ENCODE measurements at places on chromosomes 4 and X.

- DNase-seq: no peak
These were observed 143.4 kb downstream of the CPEB2 start for GRCh38 chr4:15145709-15146108.

- no peak for DNase-seq
These were observed 44.7 kb downstream of the PRPS1 start for GRCh38 chrX:107672955-107673378.

DNA sequence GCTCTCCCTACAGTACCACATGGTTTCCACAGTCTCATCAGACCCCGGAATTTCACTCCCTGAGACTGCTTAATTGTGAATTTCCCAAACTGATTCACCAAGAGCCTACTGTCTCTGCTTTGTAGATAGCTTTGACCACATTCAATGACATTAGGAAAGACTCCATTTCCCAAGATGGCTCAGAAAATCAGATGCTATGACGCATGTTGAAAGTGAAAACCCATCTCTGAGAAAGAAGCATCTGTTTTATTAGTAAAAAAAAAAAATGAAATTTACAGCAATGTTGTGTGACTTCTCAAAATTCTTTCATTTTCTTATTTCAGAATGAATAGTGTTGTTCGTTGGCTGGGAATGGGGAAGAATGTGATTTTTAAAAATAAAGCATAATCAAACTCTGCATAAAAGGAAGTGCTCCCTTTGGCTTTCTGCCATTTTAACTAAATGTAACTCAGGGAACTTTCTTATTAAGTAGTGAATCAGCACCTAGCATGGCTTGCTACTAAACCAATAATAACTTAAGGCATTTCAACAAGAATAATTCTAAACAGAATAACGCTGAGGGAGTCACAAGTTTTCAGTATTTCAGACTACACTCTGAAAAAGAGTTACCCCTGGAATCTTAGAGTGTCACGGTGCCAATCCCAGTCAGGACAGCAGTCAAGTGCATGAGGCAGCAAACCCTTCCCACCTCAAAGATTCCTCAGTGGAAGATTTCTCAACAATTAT is 97.4 kb upstream of the MYOZ2 start:
- DNase-seq: no peak

DNA sequence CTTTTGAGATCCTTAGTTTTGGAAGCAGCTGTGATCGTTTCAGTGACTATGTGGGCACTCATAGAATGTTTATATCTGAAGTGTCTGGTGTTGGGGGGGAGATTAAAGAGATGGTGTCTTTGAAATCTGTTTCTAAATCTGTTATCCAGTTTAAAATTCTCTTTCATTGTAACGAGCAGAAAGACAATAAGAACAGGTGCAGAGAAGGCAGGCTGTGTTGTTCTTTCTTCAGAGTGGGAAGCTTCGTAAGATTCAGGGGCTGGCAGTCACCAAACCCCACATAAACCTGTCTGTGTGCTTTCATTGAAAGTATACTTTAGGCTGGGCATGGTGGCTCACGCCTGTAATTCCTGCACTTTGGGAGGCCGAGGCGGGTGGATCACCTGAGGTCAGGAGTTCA is 16.3 kb upstream of the DHRSX start:
- no peak for DNase-seq

GRCh38 chr4:124945422-124945821 is 232.9 kb upstream of the ANKRD50 start:
- DNase-seq: no peak

DNA sequence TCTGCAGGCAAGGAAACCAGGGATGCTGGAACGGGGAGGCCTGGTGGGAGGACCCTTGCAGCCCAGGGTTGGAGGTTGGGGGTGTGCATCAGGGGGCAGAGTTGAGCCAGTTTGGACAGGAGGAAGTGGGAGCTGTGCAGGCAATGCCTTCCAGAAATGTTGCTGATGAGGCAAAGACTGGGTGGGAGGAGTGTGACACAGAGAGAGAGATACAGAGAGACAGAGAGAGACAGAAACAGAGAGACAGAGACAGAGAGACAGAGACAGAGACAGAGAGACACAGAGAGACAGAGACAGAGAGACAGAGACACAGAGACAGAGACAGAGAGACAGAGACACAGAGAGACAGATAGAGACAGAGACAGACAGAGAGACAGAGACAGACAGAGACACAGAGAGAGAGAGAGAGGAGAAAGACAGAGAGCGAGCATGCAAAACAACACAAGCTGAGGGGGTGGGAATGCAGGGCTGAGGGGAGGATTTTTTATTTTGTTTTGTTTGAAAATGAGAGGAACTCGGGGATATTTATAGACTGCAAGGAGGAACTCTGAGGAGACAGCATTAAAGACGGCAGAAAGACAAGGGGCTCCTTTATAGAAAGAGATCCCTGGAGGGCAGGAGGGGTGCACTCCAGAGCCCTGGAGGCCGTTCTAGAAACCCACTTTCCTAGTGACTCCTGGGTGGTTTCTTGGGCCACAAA is 1.9 kb upstream of the HAUS3 start:
- no peak for DNase-seq

DNA sequence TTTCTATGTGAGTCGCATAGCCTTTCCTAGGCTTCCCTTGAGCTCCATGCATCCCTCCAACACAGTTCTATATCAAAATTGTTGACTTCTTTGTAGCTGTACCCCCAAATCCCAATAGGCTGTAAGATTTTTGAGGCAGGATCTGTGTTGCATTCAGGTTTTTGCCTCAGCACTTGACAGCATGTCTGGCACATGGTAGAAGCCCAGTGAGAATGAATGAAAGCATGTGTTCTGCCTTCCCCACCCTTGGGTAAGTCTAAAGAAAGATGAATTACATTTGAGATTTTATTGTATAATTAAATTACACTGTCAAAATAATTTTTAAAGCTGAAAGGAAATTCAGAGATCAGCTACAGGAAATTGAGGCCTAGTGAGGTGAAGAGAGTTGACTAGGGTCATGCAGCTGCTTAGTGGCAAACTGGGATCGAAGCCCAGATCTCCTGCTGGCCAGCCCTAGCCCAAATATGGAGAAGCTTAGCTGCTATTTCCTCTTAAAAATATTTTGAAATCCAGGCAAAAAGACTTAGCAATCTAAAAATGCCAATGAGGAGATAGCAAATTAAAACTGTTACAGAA is 122.5 kb downstream of the SPATA18 start:
- DNase-seq: no peak

DNA sequence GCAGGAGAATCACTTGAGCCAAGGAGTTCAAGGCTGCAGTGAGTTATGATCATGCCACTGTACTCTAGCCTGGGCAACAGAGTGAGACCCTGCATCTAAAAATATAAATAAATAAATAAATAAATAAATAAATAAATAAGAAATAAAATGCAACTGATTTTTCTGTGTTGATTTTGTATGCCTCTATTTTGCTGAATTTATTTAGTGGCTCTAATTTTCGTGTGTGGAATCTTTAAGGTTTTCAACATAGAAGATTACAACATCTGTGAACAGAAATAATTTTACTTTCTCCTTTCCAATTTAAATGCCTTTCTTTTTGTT is 30.9 kb upstream of the ABCG2 start:
- no peak for DNase-seq

DNA sequence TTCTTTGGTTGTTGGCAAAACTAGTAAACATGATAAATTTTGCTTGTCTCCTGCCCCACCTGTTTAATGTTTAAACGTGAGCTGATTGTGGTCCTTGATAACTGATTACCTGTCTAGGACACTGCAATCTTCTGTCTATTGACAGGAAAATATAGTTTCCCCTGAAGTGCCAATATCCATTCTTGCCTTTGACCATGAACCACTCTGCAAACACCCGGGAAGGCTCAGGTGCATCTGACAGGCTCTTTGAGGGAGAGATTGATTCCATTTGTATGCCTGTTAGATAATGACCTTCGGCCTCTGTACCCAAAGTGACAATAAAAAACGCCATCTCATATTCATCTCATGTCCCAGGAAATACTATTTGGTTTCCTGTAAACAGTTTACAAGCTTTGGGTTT is 453.0 kb downstream of the CENPC start:
- no peak for DNase-seq

DNA sequence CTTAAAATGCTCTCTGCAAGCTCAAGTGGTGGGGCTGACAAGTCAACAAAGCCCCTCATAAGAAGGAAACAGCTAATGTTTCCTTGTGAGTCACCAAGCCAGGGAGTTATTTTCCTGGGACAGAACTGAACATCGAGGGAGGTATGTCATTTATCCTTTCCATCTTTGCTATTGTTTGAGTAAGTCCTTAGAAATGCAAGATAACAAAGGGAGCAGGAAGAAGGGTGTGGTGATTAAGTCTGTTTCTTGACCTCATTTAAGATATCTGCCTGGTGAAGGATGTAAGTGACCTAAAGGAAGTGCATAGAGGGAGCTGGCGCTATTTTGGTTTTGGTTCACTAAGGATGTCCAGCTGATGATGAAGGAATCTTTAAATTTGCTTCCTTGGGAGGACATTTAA is 39.9 kb downstream of the ATG4A start:
- DNase-seq: no peak

- DNase-seq: no peak
These were observed 8.6 kb downstream of the ATP2B3 start for GRCh38 chrX:153526042-153526441.

- no peak for DNase-seq
These were observed 148.8 kb downstream of the CPEB2 start for GRCh38 chr4:15151033-15151432.

DNA sequence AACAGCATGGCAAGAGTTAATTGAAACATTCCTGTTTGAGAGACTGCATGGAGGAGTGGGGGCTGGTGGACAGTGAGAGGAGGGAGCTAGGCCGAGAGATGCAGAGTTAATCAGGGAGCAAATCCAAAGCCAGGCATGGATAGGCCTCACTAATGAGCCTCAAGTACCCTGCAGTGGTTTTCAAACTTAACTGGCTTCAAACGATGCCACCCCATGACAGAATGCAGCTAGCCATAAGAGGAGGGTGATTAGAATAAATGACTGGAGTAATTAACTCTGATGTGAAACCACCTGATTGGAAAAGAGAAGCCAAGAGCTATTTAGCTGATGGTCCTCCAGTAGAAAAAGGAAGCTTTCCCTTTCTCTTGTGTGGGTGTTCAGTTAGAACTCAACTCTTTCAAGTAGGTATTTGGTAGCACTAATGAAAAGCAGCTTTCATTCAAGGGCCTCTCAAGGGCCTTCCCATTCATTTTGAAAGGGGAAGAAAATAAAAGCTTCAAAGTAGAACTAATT is 215.4 kb upstream of the MAB21L2 start:
- no peak for DNase-seq

DNA sequence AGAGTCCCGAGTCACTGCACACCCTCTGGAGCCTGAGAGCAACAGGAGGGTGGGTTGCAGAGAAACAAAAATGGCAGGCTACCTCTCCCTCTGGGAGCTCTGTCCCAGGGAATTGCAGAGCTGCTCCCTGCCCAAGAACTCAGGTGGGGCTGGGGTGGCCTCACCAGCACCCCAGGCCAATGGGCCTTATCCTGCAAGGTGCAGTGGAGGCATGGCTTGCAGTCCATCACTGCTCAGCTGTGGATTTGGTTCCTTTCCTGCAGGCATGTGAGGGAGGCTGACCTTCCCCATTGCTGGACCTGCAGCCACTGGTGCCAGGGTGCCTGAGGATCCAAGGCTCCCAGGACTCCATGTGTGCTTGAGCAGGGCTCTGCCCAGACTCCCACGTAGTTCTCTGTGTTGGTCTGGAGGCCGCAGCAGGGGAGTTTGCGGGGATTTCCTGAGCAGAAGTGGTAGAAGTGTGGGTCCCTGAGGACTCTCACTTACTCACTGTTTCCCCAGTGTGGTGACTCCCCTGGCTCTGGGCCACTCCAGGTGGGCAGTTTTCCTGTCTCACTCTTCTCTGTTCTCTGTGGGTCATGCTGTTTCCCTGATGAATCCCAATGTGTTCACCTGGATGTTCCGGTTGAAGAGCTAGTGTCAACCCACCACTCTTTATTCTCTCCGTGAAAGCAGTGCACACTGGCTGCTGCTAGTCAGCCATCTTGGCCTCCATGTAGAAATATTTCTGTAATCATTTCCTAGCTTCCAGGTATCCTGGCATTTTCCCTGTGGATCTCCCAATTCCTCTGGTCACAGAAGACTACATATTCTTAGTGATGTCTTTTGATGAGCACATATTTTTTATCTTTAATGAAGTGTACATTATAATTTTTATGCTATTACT is 82.3 kb downstream of the ARHGAP24 start:
- DNase-seq: no peak

GRCh38 chr4:137452799-137453198 is 79.5 kb downstream of the PCDH18 start:
- DNase-seq: no peak

- DNase-seq: no peak
These were observed 86.2 kb downstream of the FHDC1 start for GRCh38 chr4:153022241-153022715.

GRCh38 chrX:150465881-150466775 is 102.3 kb upstream of the MTM1 start:
- DNase-seq: no peak

- no peak for DNase-seq
These were observed 84.6 kb upstream of the RPL34 start for GRCh38 chr4:108535757-108536156.

DNA sequence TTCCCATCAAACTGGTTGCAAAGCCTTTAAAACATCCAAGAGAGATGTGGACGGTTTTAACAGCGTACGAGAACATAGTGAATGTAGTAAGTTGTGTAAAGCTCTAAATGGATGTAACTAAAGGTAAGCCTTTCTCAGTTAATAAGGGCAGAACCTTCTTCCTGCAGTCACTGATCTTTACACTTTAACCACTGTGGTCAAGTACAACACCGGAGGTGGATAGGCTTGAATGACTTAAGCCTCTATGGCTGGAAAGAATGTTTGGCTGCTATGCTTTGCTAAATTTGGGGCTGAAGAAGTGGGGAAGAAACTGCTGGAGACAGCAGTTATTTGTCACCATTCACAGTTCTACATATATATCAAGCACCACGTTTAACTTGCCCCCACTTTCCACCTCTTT is 285.1 kb upstream of the FMR1 start:
- DNase-seq: no peak

DNA sequence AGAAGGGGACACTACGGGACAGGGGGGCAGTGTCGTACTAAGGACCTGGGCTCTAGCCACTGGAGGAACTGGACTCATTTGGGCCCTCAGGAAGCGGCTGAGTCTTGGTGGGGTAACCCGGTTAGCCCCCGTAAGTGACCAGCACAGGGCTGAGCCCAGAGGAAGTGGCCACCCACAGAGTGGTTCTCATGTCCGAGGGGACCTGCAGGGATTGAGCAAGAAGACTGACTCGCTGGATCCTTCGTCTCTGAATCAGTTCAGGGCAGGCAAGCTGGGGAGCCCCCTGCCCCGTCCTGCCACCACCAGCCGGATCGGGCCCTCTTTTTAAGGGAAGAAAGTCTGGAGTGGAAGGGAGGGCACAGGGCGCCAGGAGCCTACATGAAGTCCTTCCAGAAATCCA is 719 bp upstream of the BGN start:
- no peak for DNase-seq

DNA sequence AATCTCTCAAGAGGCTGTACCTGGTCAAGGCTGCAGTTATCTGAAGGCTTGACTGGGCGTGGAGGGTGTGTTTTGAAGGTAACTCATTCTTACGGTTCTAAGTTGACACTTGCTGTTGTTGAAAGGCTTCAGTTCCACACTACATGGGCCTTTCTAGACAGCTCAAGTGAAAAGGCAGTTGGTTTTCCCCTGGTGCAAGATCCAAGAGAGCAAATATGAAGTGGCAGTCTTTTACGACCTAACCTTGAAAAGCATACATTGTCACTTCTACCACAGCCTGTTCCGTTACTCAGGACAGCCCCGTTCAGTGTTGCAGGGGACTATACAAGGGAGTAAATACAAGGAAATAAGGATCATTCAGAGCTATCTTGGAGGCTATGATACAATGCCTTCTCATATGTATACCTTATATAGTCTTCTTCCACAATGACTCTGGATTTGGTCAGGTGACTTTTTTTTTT is 46.2 kb downstream of the PDS5A start:
- DNase-seq: no peak

All from mesenteric fat pad (tissue), 1 donor.